ENCODE measurements at places on chromosomes 4 and X.

DNA sequence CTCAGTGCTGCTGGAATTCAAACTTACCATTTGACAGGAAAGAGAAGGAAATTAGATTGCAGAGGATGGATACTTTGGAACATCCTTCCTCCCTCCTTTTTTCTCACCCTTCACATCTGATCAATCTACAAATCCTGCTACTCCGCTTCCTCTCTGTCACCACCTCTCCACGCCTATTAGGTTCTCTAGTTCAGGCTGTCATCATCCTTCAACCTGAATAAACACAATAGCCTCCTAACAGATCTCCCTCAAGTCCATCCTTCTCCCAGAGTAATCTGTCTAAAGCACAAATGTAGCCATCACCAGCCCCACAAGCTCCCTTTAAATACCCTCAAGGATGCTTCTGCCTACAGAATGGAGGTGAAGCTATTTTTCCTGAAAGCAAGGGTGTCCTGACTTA is 20.0 kb upstream of the SLAIN2 start:
- DNase-seq: no peak

GRCh38 chr4:164874789-164875188 is 2.2 kb upstream of the APELA start:
- no peak for DNase-seq

DNA sequence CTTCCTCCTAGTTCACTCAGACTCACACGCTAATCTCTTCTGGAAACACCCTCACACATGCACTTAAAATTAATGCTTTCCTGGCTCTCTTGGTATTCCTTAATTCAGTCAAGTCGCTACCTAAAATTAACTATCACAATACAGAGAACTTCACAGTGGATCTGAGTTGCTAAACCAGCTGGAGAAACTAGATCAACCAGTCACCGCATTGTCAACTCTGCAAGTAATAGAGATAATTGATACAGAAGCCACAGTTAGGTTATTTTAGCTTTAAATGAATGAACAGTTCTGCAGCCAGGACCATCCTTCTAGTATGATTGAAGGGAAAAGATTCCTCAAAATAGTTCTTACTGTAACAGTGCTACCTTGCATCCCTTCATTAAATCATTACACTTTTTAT is 6.0 kb upstream of the TBC1D9 start:
- no peak for DNase-seq

DNA sequence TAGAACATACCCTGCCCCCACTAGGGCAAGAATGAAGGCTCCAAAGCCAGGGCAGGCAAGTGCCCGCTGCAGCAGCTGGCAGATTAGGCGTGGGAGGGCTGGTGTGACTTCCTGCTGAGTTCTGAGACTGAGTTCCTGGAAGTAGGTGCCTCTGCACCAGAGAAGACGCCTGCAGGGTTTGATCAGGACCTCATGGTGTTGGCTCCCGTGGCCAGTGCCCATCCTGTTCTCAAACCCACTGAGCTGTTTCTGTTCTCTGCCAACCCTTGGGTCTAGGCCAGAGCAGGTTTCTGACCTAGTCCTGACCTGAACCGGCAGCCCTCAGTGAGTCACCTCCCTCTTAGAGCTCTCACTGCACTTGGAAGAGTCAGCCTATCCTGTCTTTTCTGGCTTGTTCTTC is 220.7 kb downstream of the HS6ST2 start:
- DNase-seq: no peak

DNA sequence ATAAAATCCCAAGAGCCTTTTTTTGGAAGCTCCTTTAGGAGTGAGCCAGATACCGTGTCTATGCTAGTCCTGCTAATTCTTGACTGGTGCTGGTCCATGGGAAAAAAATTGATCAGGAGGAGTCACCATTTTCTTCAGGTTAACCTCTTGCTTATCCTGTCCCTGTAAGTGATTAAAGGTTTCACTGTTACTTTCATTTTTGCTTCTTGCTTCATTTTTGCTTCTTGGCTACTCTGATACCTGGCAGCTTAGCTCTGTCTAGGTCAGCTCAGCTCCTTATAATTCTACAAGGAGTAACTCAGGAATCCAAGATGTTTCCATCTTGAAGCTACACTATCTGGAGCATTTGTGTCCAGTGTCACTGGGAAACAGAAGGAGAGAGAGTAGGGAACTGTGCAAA is 45.7 kb downstream of the AFM start:
- no peak for DNase-seq

GRCh38 chrX:106564986-106565385 is 46.8 kb upstream of the RADX start:
- no peak for DNase-seq

DNA sequence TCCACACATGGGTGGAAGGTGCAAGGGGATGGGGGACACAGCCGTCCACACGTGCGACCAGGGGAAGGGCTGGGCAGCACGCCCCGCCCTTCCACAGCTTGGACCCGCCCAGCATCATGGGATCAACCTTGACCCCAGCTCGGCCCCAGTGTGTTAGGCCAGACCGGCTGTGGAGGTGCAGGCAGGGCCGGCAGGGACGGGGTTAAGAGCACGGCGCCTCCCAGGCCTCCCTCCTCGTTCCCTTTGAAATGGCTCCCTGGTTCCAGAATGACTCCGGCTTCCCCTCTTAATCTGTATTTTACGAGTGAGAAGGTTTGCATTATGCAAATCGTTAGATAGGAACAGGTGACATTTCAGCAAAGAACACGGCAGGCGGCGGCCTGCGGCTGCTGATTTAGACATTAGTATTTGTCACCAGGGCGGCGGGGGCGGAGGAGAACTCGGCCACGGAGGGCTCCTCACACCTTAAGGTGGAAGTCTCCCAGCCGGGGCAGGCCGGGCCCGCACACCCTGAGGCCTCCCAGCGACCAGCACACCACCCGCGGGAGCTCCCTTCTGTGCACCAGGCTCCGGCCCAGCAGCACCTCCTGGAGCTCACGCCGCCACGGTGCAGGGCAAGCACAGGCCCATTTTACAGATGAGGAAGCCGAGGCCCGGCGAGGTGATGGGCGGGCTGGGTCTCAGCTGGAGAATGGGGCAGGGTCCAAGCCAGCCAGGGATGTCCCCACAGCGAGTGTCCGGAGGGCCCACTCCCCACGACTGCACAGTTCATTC is 116.1 kb downstream of the FAM53A start:
- no peak for DNase-seq

- DNase-seq: no peak
These were observed 232.2 kb upstream of the UGT8 start for GRCh38 chr4:114366368-114366767.

DNA sequence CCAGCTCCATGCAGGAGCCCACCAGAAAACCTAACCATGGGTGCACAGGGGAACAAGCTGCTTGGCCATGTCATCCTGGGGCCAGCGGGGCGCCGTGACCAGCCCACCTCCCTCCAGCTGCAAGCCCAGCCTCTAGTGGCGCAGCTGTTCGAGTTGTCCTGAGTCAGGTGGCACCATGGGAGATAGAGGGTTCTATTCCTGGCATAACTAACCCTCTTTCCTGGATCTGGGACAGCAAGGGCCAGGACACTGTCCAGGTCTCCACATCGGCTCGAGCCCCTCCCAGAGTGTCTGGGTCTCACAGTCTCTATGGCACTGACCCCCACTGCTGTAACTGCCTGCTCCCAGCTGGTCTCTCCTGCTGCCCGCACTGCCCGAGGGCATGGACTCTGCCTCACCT is 16.7 kb downstream of the ABLIM2 start:
- no peak for DNase-seq

GRCh38 chrX:54116391-54116790 is 66.7 kb downstream of the FAM120C start:
- no peak for DNase-seq

Measured in CD8-positive, alpha-beta T cell (primary cell).